ENCODE measurements at places on chromosomes 5 and 9.

- DNase-seq = no peak
These were observed 70.0 kb downstream of the RXRA start for GRCh38 chr9:134396258-134396742.

- DNase-seq = no peak
These were observed 58.1 kb downstream of the NNT start for GRCh38 chr5:43661102-43661501.

- DNase-seq = no peak
These were observed 2.5 kb downstream of the SLC6A18 start for GRCh38 chr5:1227667-1228066.

DNA sequence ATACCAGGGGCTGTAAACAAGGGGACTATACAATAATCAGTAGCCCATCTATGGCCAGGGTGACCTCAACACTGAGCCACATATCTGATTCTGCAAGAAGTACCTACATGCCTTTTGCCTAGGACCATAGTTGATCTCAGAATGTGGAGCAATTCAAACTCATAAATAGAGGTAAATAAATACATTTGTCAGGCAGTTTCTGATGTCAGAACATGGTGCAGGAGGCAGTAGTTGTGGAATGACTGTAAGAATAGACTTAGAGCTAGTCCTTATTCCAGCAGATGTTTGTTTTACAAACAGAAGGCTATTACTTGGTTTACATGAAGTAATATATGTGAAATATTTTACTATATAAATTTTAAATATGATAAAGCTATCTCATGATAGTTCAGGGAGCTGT, 330.7 kb upstream of the DAB2 start:
- DNase-seq = no peak

DNA sequence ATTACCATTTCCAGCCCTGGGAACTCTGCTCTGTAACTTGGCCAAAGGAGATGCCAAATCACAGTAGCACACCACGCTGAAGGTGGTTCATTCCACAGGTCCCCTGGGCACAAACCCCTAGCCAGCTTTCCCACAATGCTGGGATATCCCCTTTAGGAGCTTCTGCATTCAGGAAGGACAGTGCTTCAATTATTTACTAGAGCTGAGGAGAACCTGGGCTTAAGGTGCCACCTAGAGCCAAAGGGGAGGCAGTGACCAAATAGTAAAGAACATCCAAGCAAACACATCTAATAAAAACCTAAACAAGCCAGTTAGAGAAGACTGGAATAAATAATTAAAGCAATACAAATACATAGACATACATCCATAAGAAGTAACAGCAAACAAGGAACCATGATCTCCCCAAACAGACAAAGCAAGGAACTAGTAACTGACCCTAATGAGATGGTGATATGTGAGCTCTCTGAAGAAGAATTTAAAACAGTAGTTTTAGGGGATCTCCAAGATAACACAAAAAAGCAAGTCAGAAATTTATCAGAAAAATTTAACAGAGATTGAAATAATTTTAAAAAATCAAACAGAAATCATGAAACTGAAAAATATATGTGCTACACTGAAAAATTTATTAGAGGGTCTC, 14.6 kb downstream of the KIF4B start:
- DNase-seq = no peak

- no peak for DNase-seq
These were observed 3.7 kb upstream of the DNAJC25 start for GRCh38 chr9:111627260-111627963.

- DNase-seq = no peak
These were observed 170.2 kb upstream of the NR3C1 start for GRCh38 chr5:143573568-143574170.

- no peak for DNase-seq
These were observed 48.1 kb upstream of the SH3PXD2B start for GRCh38 chr5:172502410-172502809.

DNA sequence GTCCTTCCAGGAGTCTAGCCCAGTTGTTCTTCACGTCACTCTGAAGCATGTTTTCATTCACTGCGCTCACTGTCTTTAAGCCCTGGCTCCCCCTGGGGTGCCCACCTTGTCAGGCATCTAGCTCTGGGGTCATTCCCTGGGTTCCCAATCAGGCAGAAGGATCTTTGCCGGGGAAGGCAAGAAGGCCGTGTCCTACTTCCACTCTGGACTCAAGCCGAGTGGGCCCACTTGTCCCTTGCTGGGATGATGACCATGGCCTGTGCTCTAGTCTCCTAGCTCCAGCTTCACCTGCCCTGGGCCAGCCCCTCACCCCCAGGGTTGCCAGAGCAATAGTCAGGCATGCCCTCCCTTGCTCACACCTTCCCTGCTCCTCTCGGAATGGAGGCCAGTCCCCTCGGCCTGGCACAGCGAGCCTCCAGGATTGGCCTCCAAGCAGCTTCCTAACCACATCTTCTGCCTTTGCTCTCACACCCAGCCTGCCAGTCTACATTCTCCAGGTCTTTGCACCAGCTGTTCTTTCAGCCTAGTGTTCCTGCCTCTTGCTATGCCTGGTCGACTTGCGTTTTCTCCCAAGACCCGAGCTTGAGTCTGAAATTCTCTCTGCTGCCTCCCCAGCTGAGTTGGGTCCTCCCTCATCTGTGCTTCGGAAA, 32.2 kb upstream of the PSD2 start:
- no peak for DNase-seq
